Bronchial smooth muscle cell (primary cell): ENCODE measurements at places on chromosomes 5 and 9. TPM values are rescaled to one million over a fixed set of nuclear protein-coding genes. Genes with fewer than 3 reads are reported as not detected.

The KIAA1958 gene
- total RNA-seq, result 0.32 and 0.34 TPM in 2 replicates

The ACTL7B gene
- total RNA-seq, result not detected in 2 replicates

The SMIM3 gene
- total RNA-seq, result 23.5 and 38.1 TPM in 2 replicates

The TAF1L gene
- under 0.01 TPM in 2 replicates for total RNA-seq

The C8G gene
- 0.32 and 0.69 TPM in 2 replicates for total RNA-seq

The HRH2 gene
- under 0.01 TPM in 1 of 2 replicates, not detected in the other for total RNA-seq

The ADGRD2 gene
- total RNA-seq, result not detected in 2 replicates

The LCP2 gene
- not detected in 2 replicates for total RNA-seq

The IFNK gene
- not detected in 2 replicates for total RNA-seq

The CA9 gene
- 0.86 and 1.7 TPM in 2 replicates for total RNA-seq

The FOXI1 gene
- not detected in 2 replicates for total RNA-seq

The SHISAL2B gene
- 0.16 TPM in 1 of 2 replicates, not detected in the other for total RNA-seq

The SCGB3A2 gene
- total RNA-seq, result not detected in 2 replicates

The CCIN gene
- 0.79 and 2.8 TPM in 2 replicates for total RNA-seq

The S1PR3 gene
- total RNA-seq, result 14.2 and 16.7 TPM in 2 replicates

The SLC6A19 gene
- total RNA-seq, result not detected in 2 replicates

The C5 gene
- 3.9 and 5.7 TPM in 2 replicates for total RNA-seq

The FIBCD1 gene
- total RNA-seq, result 6.7 and 9.3 TPM in 2 replicates

The DDX4 gene
- not detected in 2 replicates for total RNA-seq

The DOLK gene
- 26.0 and 28.4 TPM in 2 replicates for total RNA-seq

The SLC6A3 gene
- total RNA-seq, result under 0.01 TPM in 1 of 2 replicates, not detected in the other

The TNFSF15 gene
- 0.09 and 0.16 TPM in 2 replicates for total RNA-seq

The SMU1 gene
- total RNA-seq, result 33.1 and 37.5 TPM in 2 replicates

The GLIPR2 gene
- total RNA-seq, result 53.1 and 101 TPM in 2 replicates

The PCDHGB7 gene
- 5.2 and 9.9 TPM in 2 replicates for total RNA-seq

The AFAP1L1 gene
- 1.3 and 1.9 TPM in 2 replicates for total RNA-seq

The CTXN3 gene
- total RNA-seq, result not detected in 2 replicates

The PCDHB10 gene
- 0.47 and 1.4 TPM in 2 replicates for total RNA-seq
